RPMI8226 (cell line): ENCODE measurements at places on chromosomes 16 and 17.

- no peak for DNase-seq
Measured at GRCh38 chr16:29760567-29761279, 14.9 kb upstream of the C16orf54 start.

GRCh38 chr16:72561-73548 is at the start of gene RHBDF1:
RHBDF1 (minus strand) TSS chr16:72631; CDS start chr16:65015, 7,616 bp downstream.
- peak; percentile 51 for DNase-seq

GRCh38 chr17:72813481-72813880 is 279.0 kb downstream of the SLC39A11 start:
- no peak for DNase-seq

DNA sequence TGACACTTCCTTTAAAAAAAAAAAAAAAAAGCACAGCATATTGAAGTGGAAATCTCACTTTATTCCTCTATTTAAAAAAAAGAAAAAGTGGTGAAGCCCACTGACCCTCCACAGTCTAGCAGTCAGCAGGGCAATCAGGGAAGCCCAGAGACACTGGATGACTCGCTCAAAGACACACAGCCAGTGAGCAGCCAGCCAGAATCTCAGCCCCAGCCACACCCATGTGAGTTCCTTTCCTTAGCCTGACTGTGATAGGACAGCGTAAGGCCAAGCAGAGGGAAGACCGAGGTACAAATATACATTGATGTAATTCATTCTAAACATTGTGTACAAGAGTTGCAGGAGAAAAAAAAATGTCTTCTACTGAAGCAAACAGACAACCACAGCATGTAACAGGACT is 22.5 kb downstream of the XPO6 start:
- DNase-seq: no peak

DNA sequence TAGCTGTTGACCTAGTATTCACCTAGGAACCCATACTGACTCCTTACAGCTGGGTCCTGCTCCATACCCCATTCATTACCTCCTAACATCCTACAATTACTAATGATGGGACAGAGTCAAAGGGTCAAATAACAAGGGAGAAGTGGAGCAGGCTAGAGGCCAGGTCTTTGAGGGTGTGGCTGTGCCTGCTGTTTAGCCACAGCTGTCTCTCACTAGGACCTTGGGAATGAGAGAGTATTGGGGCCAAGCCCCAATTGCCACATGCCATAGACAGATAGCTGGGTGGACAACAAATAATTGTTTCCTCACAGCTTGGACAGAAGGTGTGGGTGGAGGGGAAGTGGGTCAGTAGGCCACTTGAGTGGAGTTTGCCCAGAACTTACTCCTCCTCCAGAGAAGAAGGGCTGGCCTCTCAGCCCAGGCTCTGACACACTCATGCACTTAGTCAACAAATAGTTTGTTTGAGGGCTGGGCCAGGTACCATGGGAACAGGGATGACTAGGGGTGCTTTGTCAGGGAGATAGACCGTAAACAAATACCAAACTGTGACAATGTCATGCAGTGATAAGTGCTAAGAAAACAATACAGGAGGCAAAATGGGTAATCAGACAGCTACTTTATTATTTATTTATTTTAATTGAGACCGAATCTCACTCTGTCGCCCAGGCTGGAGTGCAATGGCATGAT is 10.2 kb upstream of the CENPT start:
- no peak for DNase-seq

DNA sequence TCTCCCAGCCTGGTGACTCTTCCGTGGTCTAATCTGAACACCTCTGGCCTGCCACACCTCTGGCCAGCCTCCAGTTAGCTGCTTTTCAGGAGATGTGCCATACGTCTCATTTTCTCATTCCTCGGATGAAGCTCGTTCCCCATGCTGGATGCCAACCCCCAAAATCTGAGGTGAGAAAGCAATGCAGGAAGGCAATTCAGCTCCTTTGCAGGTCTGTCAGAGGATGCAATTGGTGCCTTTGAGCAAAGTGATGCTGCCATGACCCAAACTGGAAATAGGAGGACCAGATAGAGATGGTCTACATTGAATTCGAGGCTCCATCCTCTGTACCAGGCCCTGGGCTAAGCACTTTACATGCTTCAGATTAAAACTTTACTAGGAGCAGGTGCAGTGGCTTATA is 11.0 kb upstream of the CUEDC1 start:
- DNase-seq: no peak

DNA sequence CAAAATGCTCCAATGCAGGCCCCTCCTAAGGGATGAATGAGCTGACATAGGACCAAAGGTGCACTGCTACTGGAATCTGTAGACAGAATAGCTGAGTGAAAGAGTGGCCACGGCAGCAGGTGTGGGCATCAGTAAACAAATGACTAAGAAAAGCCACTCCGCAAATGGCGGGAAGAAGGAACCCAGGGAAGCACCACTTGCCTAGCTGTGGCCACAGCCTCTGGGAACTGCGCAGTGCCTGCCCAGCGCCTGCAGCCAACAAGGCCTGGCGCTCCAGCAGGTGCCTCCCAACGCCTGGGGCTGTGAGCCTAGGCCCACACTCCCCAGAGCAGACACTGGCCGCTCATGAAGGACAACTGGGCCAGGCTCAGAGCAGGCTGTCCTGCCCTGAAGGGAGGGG is 11.8 kb downstream of the PEMT start:
- no peak for DNase-seq

DNA sequence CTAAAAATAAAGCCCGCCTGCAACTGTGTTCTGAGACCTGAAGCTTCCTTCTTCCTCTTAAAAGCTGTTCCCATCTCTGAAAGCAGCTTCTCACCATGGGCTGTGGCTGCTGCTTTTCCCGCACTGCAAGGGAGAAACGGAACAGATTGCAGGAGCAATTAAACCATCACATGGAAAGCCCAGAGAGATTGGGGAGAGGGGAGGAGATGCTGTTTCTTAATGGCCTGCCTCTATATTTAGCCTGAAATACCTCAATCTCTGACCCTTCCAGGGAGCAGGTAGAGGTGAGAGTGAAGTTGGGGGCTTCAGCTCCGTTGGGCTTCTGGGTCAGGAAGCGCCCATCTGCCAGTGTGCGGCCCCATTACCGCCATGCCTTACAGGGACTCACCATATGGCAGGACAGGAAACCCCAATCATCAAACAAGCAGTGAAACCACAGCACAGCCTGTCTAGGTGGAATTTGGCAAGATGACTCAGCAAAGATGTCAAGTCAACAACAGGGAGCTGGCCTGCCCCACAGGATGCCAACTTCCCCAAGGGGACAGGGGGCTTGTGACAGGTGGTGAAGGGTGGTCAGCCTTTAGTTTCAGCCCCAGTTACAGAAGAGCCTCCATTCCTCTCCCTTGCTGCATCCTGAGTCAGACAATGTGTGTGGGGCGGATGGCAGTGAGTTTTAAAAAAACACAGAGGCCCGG is 286.6 kb upstream of the CCL2 start:
- DNase-seq: peak; percentile 86

DNA sequence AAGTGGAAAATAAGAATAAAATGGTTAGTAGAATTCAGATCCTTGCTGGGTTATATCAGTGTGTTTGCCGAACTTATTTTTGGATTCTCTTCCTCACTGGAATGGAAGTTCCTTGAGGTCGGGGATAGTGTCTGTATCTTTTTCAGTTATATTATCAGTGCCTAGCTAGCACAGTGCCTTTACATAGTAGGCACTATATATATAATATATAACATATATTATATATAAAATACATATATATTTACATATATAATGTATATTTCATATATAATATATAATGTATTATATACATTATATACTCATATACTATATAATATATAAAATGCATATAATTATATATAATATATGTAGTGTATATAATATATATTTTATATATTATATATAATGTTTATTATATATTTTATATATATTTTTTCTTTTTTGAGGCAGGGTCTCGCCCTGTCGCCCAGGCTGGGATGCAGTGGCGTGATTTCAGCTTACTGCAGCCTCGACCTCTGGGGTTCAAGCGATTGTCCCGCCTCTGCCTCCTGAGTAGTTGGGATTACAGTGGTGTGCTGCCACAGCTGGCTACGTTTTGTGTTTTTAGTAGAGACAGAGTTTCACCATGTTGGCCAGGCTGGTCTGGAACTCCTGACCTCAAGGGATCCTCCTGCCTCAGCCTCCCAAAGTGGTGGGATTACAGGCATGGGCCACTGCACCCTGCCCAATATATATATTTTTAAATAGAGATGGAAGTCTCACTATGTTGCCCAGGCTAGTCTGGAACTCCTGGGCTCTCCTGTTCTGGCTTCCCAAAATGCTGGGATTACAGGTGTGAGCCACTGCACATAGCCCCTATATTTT is 3.2 kb downstream of the NFATC3 start:
- no peak for DNase-seq

- no peak for DNase-seq
Measured at GRCh38 chr16:1117926-1118325, 21.9 kb upstream of the C1QTNF8 start.

DNA sequence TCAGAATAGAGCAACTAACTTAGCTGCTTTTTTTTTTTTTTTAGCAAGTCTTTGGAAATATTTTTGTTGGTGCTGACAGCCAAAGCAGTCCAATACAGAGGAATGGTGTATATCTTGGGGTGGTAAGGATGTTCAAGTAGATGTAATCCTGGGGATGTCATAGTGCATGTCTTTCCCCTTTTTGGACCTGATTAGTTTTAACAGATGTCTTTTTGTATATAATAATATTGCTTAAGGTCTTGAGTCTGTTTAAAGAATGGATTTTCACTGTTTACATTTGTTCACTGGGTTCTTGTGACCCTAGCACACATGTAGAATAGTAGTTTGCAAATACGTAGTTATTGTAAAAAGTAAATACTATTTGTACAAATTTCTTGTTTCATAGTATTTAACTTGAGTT is 7.9 kb downstream of the TAF15 start:
- DNase-seq: no peak

GRCh38 chr17:41528959-41529353 is 848 bp upstream of the KRT19 start:
- DNase-seq: no peak

- no peak for DNase-seq
Measured at GRCh38 chr16:17027488-17028129, 443.2 kb downstream of the XYLT1 start.

DNA sequence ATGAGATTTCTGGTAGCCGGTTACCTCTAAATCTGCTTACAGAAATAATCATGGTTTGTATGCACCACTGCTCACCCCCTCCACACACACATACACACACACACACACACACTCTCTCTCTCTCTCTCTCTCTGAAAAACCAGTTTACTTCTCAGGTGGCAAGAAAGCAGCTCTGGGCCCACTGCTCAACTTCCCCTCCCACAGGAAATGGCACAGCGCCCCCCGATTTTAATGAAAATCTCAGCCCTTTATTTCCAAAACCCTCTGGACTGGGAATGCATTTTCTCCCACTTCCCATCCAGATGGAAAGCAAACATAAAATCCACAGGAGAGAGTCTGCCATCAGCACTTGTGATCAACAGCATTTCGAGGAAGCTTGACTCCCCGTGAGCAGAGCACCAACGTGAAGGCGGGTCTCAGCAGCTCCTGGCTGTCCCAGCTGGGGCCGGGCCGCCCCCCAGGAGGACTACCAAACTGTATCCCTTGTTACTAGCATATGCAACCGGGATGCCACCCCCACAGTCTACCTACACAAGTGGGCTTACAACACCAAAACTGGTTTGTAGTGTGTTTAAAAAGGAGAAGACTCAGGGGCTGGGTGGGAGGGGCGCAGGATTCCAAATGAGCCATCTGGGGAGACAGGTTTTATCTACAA is 121.1 kb downstream of the SLC39A11 start:
- no peak for DNase-seq

- DNase-seq: no peak
Measured at GRCh38 chr17:30299000-30299399, 7.3 kb upstream of the BLMH start.

- no peak for DNase-seq
Measured at GRCh38 chr17:58052945-58053715, 30.1 kb upstream of the DYNLL2 start.

GRCh38 chr16:67873435-67874370 is 851 bp downstream of the EDC4 start:
- DNase-seq: no peak

- no peak for DNase-seq
Measured at GRCh38 chr16:64450177-64450576, 671.7 kb downstream of the CDH11 start.

DNA sequence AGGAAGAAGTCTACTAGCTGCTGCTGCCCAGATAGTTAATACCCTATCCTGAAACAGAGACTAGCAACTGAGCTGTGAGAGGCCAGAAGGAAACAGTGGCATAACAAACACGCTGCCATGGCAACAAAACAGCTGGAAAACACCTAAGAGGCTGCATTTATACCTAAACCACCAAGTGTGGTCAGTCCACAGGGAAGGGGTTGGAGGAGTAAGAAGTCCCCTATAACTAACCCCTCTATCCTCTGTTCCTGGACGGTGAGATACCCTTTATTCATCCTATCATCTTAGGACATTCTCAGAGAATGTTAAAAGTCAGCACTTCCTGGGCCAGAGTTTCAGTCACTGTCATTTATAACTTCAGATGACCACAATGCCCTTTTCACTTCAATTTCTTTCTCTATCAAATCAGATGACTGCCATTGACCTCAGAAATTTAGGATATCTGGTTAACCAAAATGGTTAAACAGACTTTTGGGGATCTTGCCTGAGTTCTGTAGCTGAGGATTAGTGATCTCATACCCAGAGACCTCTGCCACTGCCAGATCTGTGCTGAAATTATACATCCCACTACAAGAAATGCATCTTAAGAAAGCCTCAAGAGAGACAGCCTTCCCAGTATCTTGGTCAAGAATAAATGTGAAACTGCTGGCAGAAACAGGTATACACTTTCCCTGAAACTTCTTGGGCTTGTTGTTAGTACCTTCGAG is 36.2 kb downstream of the STH start:
- no peak for DNase-seq

- DNase-seq: no peak
Measured at GRCh38 chr16:88610909-88611812, 27.2 kb upstream of the IL17C start.

DNA sequence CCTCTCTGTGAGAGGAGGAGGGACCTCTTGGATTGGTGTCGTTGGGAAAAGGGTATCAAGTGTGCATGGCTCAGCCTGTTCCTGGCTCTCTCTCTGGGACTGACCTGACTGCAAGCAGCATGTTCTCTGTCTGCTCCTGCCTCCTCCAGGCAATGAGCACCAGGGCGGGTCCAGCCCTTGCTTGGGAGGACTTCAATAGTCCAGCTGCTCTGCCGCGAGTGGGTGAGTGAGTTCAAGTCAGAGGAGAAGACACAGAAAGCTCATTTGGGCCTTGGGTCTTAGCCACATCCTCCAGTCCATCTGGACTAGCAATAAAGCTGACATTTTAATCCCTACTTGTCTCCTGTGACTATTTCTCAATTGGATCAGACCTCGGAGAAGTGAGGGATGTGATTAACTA is 25.2 kb upstream of the TNS4 start:
- no peak for DNase-seq

GRCh38 chr17:45923511-45924268 is 29.3 kb downstream of the MAPT start:
- no peak for DNase-seq

- DNase-seq: peak; percentile 43
Measured at GRCh38 chr17:76500747-76501017, 541 bp downstream of the RHBDF2 start.

DNA sequence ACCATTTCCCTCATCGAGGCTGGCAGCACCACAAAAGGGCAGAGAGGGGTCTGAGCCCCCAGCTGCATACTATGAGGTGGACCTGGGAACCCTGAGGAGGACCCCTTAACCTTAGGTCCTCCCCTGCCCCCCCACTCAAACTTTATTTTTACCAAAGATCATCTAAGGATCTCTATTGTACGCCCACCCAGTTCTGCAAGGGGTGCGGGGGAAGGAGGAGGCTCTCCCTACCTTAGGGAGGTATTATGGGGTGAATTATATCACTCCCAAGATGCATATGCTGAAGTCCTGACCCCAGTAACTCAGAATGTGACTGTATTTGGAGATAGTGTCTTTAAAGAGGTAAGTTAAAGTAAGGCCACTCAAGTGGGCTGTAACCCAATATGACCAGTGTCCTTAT is 26.8 kb upstream of the EMP2 start:
- DNase-seq: no peak
